Activated gamma-delta T cell treated with Interleukin-2 at 50 U/mL for 16 hours (primary cell): ENCODE measurements at places on chromosomes 1 and 21.

- no peak for DNase-seq
These were observed 33.7 kb downstream of the IER5 start for GRCh38 chr1:181122222-181122621.

- no peak for DNase-seq
These were observed 103.3 kb downstream of the RABGAP1L start for GRCh38 chr1:174262349-174263241.

GRCh38 chr1:157359314-157360022, 192.8 kb downstream of the FCRL5 start:
- DNase-seq = no peak

DNA sequence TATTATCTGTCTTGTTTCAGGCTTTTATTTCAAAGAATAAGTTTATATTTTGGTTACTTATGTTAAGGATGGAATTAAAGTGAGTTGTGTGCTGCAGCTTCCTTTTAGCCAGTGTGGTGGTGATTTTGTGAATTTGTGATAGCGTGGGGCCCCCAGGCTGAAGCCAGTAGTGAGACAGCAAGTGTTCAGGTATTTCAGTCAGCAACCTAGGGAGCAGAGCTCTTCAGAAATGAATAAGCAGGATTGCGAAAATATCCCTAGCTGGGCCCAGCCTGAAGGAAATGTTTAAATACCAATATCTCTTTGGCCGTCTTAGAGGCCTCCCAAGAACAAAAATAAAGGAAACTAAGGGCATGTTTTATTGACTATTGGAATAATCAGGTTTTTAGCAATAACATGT, 150.8 kb upstream of the C1orf105 start:
- no peak for DNase-seq

GRCh38 chr1:232183802-232184201, 446.1 kb downstream of the SIPA1L2 start:
- no peak for DNase-seq
